ENCODE measurements at places on chromosomes 7 and 10. TPM values are rescaled to one million over a fixed set of nuclear protein-coding genes. Genes with fewer than 3 reads are reported as not detected.
A peak's percentile ranks its signal among the peaks of the same experiment; 100 is the strongest.

FAM20C gene
- total RNA-seq: 26.4 TPM

RBM20 gene
- 22.3 TPM for total RNA-seq

DNA sequence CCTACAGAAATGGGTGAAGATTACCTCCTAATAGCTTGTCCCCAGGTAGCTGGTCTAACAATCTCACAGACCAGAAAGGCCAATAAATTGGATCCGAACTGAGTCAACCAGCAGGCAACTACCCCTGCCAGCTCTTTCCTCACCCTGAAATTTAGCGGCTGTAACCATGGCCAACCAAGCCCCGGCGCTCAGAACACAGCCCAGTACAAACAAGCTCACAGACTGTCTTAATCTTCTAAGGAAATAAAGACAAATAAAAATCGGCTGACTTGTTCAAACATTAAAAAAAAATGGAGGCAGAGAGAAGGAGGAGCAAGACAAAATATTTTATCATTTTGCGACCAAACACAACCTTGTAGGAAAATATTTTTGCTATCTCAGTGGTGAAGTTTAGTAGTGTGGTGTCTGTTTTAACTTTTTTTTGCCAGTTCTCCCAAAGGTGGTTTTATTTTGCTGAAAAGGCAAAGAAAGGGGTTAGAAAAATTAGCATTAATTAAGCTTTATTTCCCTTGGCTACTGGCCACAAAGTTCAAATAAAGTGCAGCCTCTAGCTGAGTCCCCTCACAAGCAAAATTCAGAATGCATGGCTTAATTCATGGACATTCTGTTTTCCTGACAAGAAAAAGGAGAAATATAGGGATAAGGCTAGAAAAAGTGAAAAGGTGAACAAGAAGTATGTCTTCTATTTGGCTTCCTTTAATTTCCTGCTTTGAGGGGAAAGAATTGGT lies 313.0 kb upstream of the NPVF start:
- no peak for ATAC-seq

DNA sequence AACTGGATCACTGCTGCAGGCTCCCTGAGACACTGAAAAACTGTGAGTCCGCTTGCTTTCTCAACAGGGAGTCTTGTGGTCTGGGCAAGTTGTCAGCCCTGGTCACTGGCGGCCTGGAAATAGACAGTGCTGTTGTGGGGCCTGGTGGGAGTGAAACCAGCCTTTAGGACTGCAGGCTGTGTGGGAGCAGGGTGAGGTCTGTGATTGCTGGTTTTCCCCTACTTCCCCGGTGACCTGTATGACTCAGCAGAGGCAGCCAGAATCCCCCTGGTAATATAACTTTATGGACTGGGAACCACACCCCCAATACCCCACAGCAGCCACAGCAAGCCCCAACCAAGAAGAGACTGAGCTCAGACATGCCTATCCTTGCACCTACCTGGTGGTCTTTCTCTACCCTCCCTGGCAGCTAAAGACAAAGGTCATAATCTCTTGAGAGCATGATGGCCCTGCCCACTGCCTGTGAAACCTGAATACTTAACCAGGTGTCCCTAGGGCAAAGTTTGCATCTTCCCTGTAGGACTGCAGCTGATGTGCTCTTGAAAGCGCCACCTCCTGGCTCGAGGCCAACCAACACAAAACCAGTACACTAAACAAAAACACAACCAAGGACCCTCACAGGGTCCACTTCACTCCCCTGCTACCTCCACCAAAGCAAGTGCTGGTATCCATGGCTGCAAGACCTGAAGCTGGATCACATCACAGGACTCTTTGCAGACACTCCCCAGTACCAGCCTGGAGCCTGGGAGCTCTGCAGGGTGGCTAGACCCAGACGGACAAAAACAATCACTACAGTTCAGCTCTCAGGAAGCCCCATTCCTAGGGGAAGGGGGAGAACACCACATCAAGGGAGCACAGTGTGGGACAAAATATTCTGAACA lies 7.2 kb upstream of the ADAM22 start:
- ATAC-seq: no peak

DNA sequence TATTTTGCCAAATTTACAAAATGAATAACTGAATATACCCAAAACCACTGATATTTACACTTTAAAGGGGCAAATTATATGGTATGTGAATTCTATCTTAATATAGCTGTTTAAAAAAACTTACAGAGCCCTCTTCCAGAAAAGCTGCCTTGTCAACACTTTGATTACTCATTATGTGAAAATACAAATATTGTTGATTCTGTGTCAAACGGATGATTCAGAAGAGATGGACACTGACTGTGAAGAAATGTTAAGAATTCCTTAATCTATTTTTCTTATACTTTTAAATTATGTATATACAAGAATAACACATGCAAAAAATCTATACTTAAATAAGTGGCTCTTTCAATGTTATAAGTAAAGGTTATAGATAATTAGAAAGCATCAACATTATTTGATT lies 41.5 kb downstream of the SMURF1 start:
- ATAC-seq: peak; percentile 4

GRCh38 chr10:44571701-44572100 lies 186.8 kb upstream of the CXCL12 start:
- no peak for ATAC-seq

CTTNBP2 gene
- total RNA-seq: 15.6 TPM

DNA sequence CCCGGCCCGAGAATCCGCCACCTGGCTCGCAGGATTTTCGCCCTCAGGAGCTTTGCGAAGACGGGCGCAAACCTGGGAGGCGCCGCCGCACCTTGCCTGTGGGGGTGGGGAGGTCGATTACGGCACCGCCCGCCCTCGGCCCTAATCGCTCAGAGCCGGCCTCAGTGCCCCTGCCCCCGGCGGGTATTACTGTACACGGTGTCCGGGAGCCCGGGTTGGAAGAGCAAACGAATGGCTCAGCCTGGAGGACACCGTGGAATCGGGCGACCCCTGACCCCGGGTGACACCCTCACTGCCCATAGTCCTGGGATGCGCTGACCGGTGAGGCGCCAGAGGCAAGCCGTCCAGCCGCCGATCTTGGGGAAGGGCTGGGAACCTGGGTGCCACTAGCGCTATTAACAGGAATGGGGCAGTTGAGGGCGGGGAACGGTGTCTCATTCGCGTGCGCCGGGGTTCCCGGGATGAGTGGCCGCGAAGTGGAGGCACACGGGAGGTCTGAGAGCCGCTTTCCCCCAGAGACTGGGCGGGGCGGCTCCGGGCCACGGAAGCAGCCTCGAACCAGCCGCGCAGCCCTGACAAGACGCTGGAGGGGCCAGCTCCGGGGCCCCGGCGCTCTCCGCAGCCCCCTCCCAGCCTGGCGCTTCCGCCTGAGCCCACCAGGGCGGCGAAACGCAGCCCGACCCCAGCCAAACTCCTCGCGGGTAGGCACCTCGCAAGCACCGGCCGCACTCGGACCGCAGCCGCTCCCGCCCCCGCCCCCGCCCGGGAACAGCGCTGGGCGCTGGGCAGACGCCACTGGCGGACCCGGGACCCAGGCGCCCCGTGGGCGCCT lies 167.5 kb downstream of the NRF1 start:
- no peak for ATAC-seq

DNA sequence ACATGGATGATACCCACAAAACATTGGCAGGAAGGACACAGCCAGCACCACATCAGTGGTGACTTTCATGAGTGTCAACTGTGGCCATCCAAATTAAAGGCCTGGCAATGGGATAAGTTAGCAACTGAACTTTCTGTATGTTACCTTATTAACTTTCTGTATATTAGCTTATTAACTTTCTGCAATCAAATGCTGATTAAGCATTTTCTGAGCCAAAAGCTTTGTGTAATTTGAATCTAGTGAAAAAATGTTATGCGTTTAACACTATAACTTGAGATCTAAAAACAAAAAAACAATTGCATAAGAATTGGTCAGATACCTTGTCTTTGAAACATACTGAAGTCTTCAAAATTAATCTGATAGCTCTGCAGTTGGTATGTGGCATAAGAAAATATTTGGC lies 159.3 kb downstream of the ZNF33B start:
- no peak for ATAC-seq

DNA sequence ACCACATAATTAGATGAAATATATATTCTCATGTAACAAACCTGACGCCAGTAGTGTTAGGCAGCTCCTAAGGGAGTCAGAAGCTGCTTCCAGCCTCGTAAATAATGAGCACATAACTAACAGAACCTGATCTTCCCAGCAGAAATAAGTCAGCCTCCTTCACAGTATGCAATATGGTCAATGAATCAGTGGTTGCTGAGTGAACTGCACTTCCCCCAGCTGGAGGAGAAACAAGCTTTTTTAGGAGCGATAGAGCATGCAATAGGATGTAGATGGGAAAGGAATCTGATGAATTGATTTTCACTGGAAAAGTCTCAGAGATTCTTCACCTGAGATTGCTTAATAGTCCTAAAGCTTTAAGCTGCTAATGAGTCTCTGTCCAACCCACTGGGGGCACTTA lies 337.2 kb upstream of the LRGUK start:
- ATAC-seq: peak; percentile 71

MOGAT3 gene
- not detected for total RNA-seq

GRCh38 chr7:68840991-68841390 lies 757.3 kb upstream of the AUTS2 start:
- no peak for ATAC-seq

DNA sequence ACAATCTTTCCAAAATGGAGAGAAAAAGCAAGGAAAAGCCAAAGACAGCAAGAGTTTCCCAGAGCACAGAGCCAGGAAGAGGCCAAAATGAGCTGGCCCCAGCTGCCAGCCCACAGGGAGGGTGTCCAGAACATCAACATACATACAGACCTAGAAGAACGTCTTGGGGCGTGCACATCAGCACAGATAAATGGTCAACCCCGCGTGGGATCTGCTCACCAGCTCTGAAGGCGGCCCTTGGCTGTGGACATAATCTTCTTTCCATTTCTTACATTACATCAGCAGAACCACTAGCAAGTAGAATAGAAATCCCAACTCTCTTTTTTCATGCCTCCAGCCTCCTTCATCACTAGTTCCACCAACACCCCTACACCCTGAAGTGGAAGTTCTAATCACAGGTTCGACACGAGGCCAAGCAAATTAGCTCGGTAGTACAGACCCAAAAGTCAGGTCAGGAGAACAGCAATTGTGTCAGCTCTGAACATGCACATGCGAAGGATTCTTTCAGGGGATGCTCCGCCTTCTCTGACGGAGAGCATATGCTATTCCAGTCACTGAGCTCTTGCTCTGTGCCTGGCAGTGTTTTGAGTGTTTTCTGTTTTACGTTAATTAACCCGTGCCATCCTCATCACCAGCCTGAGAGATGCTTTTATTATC lies 16.4 kb downstream of the SH3PXD2A start:
- ATAC-seq: peak; percentile 25

DNA sequence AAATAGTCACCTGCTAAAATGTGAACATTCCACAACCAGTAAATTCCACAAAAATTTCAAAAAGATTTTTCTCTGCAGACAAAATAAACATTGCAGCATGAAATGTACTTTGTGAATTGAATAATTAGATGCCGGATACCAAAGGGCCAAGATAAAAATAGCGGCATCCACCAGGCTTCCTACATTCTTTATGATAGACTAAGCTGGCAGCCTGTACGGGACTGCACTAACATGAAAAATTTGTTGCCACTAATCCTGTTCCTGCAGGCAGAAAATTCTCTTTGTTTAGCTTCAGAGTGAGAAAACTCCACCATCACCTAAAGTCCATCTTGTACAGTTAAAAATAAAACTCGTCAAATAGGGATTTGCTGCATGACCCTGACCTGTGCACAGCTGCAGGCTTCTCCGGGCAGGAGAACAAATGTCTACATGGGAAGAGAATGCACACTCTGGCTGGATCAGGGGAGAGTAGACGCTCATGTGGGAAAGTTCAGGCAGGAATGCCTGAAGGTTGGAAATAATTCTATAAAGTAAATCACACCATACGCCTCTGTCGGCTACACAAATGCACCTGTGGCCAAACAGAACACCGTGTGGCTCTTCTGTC lies 15.6 kb upstream of the ADO start:
- ATAC-seq: no peak

ANXA8L1 gene
- total RNA-seq: not detected

GRCh38 chr10:132438091-132439024 lies 41.4 kb downstream of the PWWP2B start:
- ATAC-seq: peak; percentile 25

CACNB2 gene
- total RNA-seq: 14.8 TPM

- peak; percentile 69 for ATAC-seq
Observed at GRCh38 chr7:84492098-84493034, 297.8 kb upstream of the SEMA3A start.

- ATAC-seq: peak; percentile 79
Observed at GRCh38 chr10:6409971-6410643, 170.0 kb downstream of the PRKCQ start.

GRCh38 chr7:47357863-47358262 lies 224.0 kb downstream of the TNS3 start:
- no peak for ATAC-seq

DNA sequence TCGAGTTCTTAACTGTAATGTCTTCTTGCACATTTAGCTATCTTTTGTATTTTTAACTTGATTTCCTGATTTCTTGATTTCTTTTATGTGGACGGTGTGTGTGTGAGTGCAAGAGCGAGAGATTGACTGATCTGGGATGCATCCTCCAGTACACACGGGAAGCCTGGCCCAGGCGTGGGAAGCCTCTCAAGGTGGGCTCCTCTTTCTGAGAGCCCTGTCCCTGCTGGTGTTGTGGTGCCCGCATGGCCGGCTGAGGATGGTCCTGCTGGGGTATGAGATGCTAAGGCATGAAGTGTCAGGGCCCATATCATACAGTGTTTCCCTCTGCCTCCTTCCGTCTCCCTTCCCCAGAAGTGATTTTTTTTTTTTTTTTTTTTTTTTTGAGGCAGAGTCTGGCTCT lies 130.8 kb upstream of the TCERG1L start:
- ATAC-seq: no peak

CFAP46 gene
- 2.7 TPM for total RNA-seq

GOLGA7B gene
- total RNA-seq: 0.91 TPM

VWA2 gene
- 0.87 TPM for total RNA-seq

DNA sequence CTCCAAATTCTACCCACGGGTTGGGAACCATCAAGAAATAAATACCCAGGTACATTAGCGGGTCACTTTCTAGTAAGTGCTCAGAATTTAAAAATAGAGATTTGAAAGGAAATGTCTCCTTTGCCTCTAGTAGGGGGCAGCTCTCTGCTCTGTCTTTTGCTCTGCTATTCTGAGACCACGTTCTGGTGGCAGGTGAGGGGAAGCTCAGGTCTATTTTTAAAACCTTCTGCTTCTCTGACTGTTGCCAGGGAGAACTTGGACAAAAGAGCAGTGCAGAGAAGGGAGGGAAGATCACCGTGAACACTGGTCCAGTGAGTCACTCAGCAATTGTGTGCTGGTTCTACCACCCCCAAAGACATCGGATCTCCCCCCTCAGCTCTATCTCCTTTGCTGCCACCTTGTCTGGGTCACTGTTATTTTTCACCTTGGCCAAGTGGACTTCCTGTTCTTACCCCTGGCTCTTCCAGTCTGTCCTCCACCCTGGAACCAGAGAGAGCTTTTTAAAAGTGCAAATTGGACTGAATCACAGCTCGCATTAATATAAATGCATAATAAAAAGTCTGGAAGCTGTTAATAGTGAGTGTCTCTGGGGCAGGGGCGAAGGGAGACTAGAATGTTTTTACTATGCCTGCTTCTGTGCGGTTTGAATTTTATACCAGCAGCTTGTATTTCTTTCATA lies 72.4 kb upstream of the LOXL4 start:
- peak; percentile 61 for ATAC-seq

GRCh38 chr7:37388811-37389210 lies 59.9 kb downstream of the ELMO1 start:
- ATAC-seq: no peak
